ENCODE measurements at places on chromosomes 12 and 14. TPM values are rescaled to one million over a fixed set of nuclear protein-coding genes. Genes with fewer than 3 reads are reported as not detected.

Gene PRR4
- total RNA-seq: 2.4 TPM

Gene CFAP54
- total RNA-seq: 0.25 TPM

Gene FOXN3
- total RNA-seq: 112 TPM

Gene METTL17
- total RNA-seq: 90.7 TPM

Gene TTC9
- total RNA-seq: 12.5 TPM

Gene CCDC197
- total RNA-seq: not detected

Gene SAMD15
- total RNA-seq: not detected

Gene GALNT8
- 1.1 TPM for total RNA-seq

Gene TMEM132D
- total RNA-seq: not detected

Gene CCDC175
- total RNA-seq: not detected

Gene BLOC1S1
- total RNA-seq: 115 TPM

Gene KRT83
- not detected for total RNA-seq

Gene C14orf39
- total RNA-seq: not detected

Gene AQP6
- not detected for total RNA-seq

Gene DACT1
- total RNA-seq: 4.7 TPM

Gene KIF26A
- 0.66 TPM for total RNA-seq

Gene TSPAN8
- not detected for total RNA-seq

Gene GPR65
- 13.8 TPM for total RNA-seq

Gene RD3L
- not detected for total RNA-seq

Gene DEPDC4
- 1.9 TPM for total RNA-seq

Gene TAMALIN
- total RNA-seq: 3.9 TPM

Gene LRP1-AS
- total RNA-seq: not detected

Gene JPH4
- not detected for total RNA-seq

Gene NINJ2
- total RNA-seq: 16.0 TPM

Gene RNASE7
- not detected for total RNA-seq

Gene LRCOL1
- total RNA-seq: not detected

Gene DAO
- total RNA-seq: not detected

Gene DNAJC22
- total RNA-seq: not detected

Gene ACVRL1
- total RNA-seq: not detected

Gene KRT77
- not detected for total RNA-seq

Gene NRIP2
- not detected for total RNA-seq

Gene PRIMA1
- not detected for total RNA-seq

Gene TRIM9
- total RNA-seq: 0.22 TPM

Gene SOAT2
- not detected for total RNA-seq

Gene INHBE
- 0.07 TPM for total RNA-seq

Gene ADCY6
- total RNA-seq: 0.32 TPM

Gene RPGRIP1
- total RNA-seq: not detected

Gene MGST1
- 0.46 TPM for total RNA-seq

Gene BATF
- total RNA-seq: 149 TPM

Gene RTL1
- not detected for total RNA-seq

Gene BIN2
- 187 TPM for total RNA-seq

Gene CPM
- 7.7 TPM for total RNA-seq

Gene SMAGP
- total RNA-seq: 2.4 TPM

Gene OR10G3
- total RNA-seq: not detected

Gene GDF3
- not detected for total RNA-seq

Gene LMNTD1
- total RNA-seq: not detected

Gene DCN
- total RNA-seq: not detected

Gene GRIP1
- total RNA-seq: not detected

Gene PTPN11
- total RNA-seq: 105 TPM

Gene ZNF26
- total RNA-seq: 18.5 TPM

Gene TPPP2
- not detected for total RNA-seq

Gene SLC17A8
- total RNA-seq: not detected

Gene ST8SIA1
- total RNA-seq: 0.86 TPM

Gene WSB2
- total RNA-seq: 79.8 TPM

Data from T-helper 1 cell treated with Interleukin-12 subunit alpha and Interleukin-12 subunit beta and Interleukin-4 antibody, amounts not matched to agents 30 ng/mL and 1 ng/mL, for 36 hours (primary cell).